SW480 (cell line): ENCODE measurements at places on chromosomes 5 and 9.

- DNase-seq, result no peak
These were observed 32.8 kb upstream of the TNFAIP8 start for GRCh38 chr5:119322948-119323537.

DNA sequence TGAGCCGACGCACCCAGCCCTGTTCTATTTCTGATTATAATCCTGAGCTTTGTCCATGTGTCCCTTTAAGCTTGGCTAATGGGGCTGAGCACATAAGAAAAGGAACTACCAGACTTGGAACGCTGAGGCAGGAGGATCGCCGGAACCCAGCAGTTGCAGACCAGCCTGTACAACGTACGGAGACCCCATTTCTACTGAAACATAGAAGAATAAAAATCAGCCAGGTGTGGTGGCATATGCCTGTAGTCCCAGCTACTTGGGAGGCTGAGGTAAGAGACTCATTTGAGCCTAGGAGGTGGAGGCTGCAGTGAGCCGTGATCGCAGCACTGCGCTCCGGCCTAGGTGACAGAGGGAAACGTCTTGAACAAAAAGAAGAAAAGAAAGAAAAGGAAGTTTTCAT is 22.3 kb downstream of the TRIM7 start:
- DNase-seq, result no peak

GRCh38 chr5:448766-449090 is 5.8 kb downstream of the EXOC3 start:
- no peak for DNase-seq

DNA sequence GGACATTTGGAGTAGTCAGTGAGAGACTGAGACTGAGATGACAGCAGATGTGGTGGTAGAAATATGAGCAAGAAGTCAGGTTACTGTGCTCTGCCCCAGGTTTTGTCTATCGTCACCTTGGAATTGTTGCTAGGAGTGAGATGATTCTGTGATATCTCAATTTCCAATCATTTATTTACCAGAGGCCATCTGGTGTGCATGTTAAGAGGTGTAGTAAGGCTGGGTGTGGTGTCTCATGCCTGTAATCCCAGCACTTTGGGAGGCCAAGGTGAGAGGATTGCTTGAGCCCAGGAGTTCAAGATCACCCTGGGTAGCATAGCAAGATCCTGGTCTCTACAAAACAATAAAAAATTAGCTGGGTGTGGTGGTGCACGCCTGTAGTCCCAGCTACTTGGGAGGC is 38.6 kb upstream of the CARTPT start:
- DNase-seq, result no peak

DNA sequence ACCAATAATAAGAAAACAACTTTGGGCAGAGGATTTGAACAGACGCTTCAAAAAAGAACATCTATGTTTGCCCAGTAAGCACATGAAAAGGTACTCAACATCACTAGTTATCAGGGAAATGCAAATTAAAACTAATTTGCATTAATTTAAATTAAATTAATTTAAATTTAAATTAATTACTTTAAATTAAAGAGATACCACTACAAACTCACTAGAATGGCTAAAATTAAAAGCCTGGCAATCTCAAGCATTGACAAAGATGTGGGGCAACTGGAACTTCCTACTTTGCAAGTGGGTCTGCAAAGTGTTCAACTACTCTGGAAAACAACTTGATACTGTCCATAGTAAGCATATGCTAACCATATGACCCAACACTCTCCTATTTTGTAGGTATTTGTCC is 32.1 kb upstream of the ELL2 start:
- no peak for DNase-seq

DNA sequence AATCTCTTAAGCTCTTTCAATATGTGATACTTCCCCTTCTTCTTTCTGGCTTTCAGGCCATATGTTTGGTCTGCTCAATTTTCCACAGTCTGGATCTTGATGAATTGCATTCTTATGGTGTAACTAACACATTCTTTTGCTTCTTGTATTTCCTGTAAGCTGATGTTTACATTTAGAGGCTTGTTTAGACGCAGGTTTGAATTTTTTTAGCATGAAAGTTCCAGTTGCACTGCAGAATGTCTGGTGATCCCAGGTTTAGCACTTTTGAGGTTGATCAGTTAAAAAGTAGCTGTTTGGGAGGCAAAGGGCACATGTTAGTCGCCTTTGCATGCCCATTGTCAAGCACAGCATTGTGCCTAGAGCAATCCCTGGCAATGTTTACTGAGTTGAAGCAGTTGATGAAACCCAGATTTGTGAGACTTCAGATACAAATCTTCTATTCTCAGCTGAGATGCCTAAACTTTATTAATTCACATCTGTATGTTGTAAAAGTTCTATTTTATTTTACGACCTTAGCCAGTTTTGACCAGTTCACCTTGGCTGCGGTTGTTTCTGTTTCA is 59.6 kb upstream of the SPATA31C2 start:
- peak; percentile 32 for DNase-seq

- DNase-seq, result no peak
These were observed 167.6 kb downstream of the PDZD2 start for GRCh38 chr5:31806561-31806960.
